ENCODE measurements at places on chromosomes 6 and 20.

GRCh38 chr20:63363013-63363957, 2.1 kb upstream of the CHRNA4 start:
- DNase-seq, result no peak

- DNase-seq, result peak; percentile 33
Measured at GRCh38 chr20:63664861-63665594, 6.9 kb downstream of the RTEL1 start.

- DNase-seq, result no peak
Measured at GRCh38 chr20:35575958-35576357, 34.1 kb downstream of the ERGIC3 start.

DNA sequence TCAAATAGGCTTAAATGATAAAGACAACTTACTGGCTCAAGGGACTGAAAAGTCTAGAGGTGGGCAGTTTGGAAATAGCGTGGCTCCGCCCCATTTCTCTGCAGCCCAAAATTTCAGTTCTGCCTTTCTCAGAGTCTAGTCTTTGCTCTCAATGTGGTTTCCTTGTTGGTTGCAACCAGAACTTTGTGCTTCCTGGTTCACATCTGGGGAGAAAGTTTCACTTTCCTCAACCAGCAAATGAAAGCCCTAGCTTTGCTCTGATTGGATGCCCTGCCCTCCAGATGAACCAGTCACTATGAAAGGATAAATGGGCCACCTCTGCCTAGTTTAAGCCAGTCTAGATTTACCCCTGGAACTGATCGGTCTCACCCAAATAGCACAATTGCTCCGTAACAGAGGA, 14.9 kb downstream of the SYCP2L start:
- DNase-seq, result no peak

DNA sequence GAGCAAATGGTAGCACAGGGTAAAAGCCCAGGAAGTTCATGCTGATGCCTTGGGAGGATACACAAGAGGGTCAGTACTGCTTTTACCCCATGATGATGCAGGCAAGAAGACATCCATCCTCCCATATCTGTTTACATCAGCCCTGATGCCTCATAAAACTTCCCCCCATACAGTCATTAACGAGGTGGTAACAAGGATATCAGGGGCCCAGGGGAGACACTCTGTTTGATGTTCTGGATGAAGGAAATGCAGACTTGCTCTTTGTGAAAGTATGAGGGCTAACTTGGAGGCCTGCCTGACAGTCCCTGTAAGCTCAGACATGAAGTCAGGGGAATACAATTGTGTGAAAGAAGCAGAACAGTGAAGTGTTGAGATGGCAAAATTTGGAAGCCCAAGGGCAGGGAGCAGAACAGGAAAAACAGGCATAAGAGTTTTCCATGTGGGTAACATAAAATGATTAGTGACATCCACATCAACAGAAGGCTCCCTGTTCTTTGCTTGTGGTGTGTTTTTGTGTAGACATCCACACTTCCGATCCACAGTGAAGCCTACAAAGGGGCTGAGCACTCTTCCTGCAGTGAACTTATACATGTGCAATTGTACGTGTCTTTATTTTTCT, 813.4 kb downstream of the MAFB start:
- no peak for DNase-seq

DNA sequence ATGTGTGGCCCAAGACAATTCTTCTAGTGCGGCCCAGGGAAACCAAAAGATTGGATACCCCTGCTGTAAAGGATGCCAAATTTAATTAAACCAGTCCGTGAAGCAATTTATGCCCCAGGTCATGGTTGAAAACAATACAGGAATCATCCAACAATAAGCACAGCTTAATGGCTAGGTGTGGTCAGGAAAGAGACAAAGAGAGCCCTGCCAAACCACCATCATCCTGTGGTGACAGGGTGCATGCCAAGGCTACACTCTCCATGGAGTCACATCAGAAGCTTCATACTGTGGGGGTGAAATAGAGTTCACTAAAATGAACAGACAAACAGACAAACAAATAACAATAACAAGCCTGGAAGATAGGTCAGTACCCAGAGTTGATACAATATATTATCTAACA, 62.7 kb downstream of the DZANK1 start:
- DNase-seq, result no peak

GRCh38 chr6:134512981-134513391, 195.1 kb upstream of the SGK1 start:
- no peak for DNase-seq

DNA sequence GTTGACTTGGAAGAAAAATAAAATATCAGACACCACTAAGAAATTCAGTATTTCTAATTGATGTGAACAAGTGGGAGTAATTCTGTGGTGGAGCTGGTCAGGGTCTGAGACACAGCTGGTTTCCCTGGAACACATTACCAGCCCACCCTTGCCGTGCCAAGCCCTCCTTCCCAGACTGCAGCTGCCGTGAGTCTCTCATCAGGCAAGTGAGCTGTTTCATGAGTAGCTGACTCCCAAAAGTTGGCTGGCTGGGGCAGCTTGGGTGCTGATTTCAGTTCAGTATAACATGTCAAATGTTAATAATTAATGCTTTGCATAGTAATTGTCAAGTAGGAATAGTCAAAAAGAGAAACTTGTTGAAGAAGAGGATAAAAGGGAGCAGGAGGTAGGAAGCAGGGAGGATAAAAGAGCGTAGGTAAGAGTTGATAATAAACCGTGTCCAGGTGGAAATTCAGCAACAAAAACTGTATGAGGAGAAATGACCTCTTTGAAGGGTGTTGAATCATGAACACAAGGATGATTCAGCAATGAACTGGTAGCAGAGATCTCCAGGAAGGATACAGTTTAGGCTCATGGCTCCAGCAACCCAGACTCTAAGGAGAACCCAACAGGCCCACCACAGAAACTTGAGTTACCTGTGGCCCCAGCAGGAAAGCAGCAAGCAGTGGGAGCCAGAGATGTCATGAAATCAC, 110.9 kb upstream of the SSTR4 start:
- no peak for DNase-seq

DNA sequence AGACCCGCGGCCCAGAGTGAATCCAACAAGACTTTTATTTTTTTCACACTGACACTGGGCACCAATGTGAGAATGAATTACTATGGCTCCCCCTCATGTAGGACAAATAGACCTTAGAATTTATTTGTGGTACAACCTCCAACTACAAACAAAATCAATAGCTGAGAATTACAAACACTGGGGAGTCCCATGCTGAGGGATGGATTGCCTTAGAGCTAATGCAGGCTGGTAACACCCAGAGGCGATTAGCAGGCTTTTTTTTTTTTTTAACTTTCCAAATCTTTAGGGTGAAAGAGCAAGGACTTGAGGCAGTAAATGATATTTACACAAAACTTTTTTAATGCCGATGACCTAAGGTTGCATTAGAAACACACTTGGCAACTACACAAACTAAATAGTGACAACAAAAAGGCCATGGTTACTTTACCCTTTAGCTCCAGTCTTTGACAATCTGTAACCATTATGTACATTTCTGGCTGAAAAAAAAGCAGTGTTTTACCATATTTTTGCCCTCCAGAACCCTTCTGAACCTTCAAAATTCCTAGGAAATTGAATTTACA, 21.8 kb downstream of the SAYSD1 start:
- no peak for DNase-seq

GRCh38 chr6:22448291-22448711, 121.1 kb upstream of the HDGFL1 start:
- DNase-seq, result peak; percentile 35

- DNase-seq, result no peak
Measured at GRCh38 chr6:131924881-131925474, 26.2 kb downstream of the CCN2 start.

- DNase-seq, result no peak
Measured at GRCh38 chr20:8631271-8631670, 437.6 kb upstream of the PLCB4 start.

DNA sequence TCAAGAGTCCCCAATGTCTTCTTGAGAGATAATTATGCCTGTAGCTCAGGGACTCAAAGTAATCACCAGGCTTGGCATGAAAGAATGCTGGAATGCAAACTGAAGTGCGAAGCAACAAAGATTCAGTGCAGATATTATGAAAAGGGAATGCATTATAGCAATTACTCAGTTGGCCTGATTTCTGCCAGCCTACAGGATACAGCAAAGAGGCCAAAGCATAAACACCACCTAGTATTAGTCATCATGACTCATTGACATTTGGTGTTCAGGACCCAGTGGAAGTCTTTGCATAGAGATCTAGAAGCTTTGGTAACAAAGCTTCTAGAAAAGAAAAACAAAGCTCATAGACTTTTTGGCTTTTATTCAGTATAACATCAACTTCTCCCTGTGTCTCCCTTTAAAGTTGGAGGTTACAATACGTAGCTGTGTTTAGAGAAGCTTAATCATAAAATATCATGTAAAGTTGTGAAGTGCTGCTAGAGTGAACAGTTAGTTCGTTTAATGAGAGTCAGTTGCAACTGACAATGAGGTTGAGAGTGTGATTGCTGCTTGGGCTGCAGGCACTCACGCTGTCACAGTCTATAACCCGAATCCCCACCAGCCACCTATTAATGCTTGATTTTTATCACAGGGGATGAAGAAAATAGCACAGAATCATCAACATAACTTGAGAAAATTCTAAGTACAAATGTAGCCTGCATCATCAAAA, 932.7 kb downstream of the TFAP2A start:
- no peak for DNase-seq

DNA sequence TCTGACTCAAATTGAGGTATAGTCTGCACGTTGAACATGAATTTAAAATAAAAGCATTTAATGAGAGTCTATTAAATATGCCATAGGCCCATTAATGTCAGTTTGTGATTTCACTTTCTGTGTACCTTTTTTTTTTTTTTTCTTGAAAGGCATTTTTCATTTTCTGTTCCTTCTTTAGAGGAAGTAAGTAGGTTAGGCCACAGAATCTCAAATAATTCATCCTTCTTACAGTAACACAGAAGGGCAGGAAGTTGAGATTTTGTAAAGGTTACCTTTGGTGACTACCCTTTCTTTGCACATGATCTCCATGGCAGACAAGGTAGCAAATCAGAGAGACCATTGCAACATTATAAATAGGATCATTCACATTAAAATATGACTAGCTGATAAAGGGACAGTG, 9.6 kb downstream of the L3MBTL3 start:
- no peak for DNase-seq

DNA sequence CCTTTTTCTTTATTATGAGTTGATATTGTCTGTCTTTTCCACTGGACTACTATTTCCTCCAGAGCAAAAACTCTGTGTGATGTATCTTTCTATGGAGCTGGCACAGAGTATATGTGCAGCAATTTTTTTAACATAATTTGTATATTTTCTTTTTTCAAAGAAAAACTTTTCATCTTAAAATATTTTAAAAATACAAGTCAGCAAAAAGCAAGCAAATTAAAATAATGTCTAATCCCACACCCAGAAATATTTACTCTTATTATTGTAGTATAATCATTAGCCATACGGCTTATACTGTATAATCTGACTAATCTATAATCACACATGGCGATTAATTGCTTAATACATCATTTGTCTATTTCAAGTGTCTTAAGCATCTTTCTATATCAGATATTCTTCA, 49.7 kb upstream of the BTN3A2 start:
- no peak for DNase-seq
